Dorsolateral prefrontal cortex (tissue), 122 donors: ENCODE measurements at places on chromosomes 1 and 21. TPM values are rescaled to one million over a fixed set of nuclear protein-coding genes. Genes with fewer than 3 reads are reported as not detected.

DAB1 gene
- total RNA-seq = 16.1 TPM

GUCA2A gene
- not detected for total RNA-seq

DNA sequence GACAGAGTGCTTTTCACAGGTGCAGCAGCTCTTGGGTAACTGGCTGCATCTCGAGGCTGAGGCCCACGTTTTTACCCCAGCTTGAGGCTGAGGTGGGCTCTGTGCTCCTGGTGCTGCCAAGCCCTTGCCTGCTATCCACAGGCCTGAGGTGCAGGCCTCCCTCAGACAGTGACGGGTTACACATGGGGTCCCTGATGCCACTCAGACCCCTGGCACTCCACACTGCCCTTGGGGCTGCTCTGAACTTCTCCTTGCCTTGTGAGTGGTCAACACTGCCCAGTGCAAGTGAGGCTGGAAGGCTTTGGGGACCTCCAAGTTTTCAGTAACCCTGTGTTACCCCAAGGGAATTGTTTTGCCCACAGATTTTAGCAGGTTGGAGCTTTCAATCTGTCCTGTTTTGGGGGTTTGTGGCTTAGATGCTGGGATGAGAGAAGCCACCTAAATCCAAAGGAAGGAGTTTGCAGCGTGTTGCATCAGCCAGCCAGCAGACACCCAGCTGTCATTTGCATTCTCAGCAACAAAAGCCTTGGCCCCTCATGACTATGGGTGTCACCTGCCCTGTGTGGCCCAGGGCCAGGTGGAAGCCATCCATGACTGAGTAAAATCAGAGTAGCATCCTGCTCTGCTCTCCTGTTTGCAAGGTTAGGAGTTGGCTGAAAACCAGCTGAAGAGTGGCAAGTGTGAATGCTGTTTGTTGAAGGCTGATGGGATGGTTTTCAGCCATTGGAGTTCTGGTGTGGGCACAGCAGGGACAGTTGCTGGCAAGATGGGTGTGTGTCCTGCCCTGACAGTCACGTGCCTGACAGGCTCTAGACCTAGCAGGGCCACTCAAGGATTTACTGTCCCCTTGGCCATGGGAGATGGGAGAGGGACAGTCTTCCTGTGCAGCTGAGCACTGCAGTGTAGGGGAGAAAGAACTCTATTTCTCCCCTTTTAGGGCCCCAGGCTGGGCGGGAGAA, 3.2 kb downstream of the RNF187 start:
- no peak for DNase-seq

PTBP2 gene
- 66.3 TPM for total RNA-seq

- DNase-seq = no peak
These were observed 3.1 kb upstream of the SH3BP5L start for GRCh38 chr1:248828845-248829244.

- DNase-seq = no peak
These were observed at the start of gene PIGR for GRCh38 chr1:206946261-206946660. PIGR (minus strand) TSS chr1:206946466; CDS start chr1:206940531, 5,935 bp downstream.

GRCh38 chr1:15882665-15883064, 35.2 kb downstream of the SPEN start:
- DNase-seq = no peak

DNA sequence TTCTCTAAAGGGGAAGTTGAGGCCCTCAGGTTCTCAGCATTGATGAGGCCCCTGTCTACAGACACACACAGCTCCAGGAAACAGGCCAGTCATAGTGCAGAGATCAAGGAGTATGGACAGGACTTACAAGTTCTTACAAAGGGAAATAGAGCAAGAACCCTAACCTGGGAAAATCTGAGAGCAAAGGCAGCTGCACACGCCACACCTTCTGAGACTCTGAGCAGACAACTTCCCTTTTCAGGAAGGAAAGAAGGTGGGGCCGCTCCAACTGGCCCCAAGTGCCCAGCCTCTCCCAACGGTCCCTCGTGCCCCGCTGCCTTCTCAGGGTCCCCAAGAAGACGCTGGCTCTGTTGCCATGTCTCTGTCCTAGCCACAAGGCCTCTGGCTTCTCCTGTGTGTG, 3.6 kb downstream of the NOC2L start:
- no peak for DNase-seq

DNA sequence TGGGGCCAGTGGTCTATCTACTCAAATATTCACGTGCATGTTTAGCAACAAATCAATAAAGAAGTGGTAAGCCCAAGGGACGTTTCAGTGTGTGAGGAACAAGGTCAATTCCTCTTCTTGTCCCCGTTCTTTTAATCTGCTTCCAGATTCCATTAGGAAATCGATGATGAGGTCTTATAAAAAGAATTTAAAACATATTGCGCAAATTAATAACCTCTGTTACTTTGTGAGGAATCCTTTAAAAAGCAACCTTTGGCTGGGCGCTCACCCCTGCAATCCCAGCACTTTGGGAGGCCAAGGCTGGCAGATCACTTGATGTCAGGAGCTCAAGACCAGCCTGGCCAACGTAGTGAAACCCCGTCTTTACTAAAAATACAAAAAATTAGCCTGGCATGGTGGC, 113.0 kb upstream of the TMPRSS2 start:
- no peak for DNase-seq

GRCh38 chr1:225572422-225572821, 80.5 kb downstream of the ENAH start:
- no peak for DNase-seq

KIAA1614 gene
- total RNA-seq = 14.7 TPM

- DNase-seq = no peak
These were observed 1360.4 kb downstream of the BRINP3 start for GRCh38 chr1:189117072-189117770.

DNA sequence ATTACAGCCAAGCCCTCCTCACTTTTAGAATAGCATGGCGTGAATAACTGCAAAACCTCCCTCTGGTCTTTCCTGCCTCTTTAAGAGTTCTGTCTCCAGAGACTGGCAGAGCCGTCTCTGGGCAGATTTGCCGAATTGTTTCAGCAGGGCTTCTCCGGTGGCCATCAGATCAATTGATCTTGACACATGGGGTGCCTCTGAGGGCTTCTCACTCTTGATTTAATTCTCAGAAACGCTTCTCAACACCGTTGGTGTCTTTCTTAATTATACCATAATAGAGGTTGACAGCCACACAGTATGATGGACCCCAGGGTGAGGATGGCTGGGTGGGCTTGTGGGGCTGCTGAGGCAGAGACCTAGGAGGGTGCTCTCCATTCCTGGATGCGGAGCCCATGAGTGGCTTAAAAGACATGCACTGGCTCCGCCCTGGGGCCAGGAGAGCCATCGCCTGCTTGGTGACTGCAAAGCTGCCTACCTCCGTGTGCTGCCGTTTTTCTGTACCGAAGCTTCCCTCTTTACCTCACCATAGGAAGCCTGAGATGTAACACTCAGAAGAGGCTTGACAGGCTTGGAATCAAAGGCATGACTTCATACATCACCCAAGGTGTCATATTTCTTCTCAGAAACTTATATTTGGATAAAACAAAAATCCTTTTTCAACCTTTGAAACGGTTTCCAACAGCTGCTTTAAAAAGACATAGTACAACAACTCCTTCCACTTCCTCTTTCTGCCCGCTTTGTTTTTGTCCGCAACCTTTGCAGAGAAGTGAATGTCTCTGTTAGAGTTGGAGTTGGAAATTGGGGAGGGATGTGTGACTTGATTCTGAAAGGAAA, 82.9 kb downstream of the GALNT2 start:
- DNase-seq = no peak

DNA sequence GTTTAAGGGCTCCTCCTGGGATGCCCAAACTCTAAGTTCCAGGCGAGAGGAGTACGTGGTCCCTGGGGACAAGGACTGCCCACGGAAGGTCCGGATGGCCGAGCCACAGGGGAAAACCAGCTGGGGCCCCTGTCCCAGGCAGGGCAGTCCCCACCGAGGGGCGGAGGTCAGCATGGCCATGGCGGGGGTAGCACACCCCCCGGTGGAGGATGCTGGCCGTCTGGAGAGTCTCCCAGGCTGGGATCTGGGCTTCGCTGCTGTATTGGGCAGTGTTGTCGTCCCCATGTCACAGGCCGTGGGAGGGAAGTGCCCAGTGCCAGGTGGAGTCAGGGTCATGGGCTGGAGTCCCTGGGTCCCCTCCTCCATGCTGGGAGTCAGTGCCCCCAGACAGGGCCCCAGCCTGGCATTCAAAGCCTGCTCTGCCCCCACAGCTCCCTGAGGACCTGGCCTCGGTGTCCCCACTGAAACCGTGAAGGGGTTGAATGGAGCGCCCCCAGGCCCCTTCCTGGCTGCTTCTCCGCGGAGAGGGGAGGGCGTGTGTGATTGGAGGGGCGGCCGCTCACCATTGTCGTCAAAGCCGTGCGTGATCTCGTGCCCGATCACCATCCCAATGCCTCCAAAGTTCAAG, 6.8 kb downstream of the PRXL2B start:
- DNase-seq = no peak

DNA sequence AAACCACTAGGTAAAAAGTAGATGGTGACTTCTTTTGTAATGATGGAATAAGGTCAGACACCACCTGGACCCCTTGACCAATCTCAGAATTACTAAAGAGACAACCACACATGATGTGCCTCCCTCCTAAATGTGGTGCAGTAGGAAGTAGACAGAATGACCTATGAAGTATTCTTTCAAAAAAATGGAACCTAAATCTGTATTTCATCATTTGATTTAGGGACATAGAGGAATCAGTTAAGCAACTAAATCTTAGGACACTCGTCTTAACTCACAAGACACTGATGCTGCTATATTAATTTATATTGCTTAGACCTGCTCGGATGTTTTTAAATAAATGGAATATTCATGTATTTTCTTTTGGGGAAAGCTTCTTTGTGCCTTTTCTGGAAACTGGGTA, 80.9 kb upstream of the IRF2BP2 start:
- DNase-seq = no peak

TDRD5 gene
- 1.3 TPM for total RNA-seq

- no peak for DNase-seq
These were observed 104.9 kb downstream of the RUNX1 start for GRCh38 chr21:34944015-34944755.

GRCh38 chr1:221470000-221470698, 271.7 kb downstream of the DUSP10 start:
- DNase-seq = no peak

DNA sequence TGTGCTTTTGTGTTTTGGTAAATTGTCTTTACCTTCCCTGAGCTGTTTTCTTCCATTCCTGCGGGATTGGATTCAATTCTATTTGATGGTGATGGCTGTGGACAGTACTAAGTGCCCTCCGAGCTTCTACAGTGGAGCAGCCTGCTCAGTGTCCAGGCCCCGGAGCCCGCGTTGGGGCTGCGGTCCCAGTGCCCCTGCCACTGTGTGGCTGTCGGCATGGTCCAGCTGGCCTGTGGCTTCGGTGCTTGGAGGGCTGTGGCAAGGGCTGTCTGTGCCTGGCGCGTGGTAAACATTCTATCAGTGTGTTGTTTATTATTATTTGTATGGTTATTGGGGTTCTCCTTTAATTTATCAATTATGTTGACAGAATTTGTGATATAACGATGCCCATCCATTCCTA, 109.1 kb upstream of the COL6A1 start:
- peak; percentile 6 for DNase-seq

GRCh38 chr1:36709869-36710481, 227.3 kb upstream of the CSF3R start:
- DNase-seq = no peak

DNA sequence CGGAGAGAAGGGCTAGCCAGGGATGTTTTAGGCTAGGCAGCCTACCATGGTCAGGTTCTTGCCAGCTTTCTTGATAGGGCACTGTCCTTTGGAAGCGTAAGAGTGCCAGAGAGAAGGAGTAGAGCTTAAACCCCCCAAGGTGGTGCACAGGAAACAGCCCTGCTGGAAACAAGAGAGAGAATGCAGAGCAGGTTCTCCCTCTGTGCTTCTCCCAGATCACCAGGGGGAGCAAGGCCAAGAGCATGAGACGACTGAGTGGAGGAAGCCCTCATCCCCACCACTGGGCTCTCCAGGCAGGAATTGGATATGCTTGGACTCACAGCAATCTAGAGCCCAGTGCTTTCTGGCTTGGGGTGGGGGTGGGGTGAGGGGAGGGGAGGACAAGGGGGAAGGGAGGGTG, 49.8 kb downstream of the ATP2B4 start:
- DNase-seq = no peak

ADGRL4 gene
- total RNA-seq = 9.8 TPM

DNA sequence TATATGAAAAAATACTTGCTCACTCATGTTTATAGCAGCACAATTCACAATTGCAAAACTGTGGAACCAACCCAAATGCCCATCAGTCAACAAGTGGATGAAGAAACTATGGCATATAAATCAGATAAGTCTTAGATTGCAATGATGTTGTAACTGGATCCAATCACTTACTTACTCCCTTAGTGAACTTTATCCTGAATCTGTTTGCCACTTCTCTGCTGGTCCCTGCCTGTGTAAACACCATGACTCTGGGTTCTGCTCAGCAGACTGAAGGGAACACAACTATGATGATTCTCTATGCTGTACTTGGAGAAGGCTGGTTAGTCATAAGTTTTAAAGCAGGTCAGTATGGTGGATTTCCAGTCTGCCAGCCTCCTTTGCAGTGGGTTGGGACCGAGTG, 391.2 kb downstream of the RWDD3 start:
- DNase-seq = no peak

DNA sequence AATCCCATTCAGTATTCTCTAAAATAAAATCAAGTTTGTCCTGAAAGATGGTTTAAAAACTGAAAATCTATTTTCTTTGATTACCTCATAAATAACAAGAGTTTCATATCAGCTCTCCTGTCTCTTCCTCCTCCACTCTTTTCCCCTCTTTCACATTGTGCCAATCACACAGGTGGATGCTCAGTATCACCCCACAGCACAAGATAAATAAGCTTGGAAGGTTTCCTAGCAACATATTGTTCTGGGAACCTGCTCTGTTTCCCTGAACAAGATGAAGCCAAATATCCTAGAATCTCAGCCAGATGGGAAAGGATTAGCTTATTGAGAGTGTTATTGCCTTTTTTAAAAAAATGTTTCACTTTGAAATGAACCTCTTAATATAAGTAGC, 45.7 kb upstream of the CACYBP start:
- no peak for DNase-seq

GRCh38 chr1:24416666-24417391, 1.2 kb downstream of the NIPAL3 start:
- no peak for DNase-seq

DNA sequence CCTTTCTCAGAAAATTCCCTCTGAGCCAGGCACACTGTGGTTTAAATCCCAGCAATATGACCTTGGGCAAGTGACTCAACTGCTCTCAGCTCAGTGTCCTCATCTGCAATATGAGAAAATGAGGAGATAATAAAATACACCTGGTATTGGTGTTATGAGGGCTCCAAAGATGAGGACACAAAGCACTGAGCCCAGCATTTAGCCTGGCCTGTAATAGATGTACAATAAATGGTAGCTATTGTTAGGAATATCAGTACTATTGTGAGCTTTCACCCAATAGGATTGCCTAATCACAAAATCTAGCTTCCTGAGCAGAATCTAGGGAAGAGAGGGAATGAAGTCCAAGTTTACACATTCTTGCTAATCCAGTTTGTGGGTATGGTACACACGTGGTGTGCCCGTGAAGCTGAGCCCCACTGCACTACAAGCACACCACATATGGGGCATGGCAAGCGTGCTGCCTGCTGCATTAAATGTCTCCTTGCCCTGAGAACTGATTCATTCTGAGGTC, 24.3 kb upstream of the SLC30A1 start:
- no peak for DNase-seq
